ENCODE measurements at places on chromosomes 2 and 18.

GRCh38 chr2:27566628-27567027, 16.2 kb upstream of the ZNF512 start:
- no peak for DNase-seq

DNA sequence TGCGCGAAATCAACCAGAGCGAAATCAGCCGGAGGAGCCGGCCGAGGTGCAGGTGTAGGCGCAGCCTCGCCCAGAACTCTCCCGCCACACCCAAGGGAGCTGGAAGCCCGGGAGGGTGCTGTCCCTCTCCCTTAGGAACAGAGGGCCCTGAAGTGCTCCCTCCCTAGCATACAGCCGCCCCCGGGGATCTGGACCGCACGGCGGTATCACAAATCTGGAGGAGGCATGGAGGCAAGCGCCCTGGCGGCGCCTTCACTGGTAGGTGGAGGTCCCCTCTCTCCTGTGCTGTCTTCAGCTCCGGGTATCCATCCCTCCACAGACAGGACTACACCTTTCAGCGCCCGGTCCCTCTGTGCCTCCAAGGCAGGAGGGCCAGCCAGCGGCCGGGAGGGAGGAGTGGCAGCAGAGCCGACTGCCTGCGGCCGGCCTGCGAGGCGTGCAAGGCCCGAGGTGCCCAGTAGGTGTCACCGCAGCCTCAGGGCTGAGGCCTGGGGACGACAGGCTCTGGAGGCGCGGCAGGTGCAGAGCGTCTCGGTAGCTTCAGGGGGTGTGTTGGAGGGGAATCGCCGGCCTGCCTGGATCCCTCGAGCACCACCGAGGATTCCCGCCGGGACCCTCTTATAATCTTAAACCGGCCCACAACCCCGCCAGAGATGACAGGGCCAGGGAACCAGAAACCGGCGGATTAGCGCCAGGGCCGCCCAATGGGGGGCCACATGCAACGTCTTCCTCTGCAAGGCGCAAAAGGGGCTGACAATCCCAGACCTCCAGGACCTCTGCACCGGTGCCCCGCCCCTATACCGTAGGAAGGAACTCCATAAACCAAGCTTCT, 2.8 kb downstream of the IHH start:
- peak; percentile 64 for DNase-seq

- no peak for DNase-seq
Measured at GRCh38 chr18:31450409-31450808, 2.9 kb downstream of the DSG3 start.

GRCh38 chr2:127220102-127220767, at the start of gene CYP27C1:
TSS of gene CYP27C1 (minus strand) at chr2:127220299. CDS start at chr2:127220270, 29 bp downstream.
- no peak for DNase-seq

DNA sequence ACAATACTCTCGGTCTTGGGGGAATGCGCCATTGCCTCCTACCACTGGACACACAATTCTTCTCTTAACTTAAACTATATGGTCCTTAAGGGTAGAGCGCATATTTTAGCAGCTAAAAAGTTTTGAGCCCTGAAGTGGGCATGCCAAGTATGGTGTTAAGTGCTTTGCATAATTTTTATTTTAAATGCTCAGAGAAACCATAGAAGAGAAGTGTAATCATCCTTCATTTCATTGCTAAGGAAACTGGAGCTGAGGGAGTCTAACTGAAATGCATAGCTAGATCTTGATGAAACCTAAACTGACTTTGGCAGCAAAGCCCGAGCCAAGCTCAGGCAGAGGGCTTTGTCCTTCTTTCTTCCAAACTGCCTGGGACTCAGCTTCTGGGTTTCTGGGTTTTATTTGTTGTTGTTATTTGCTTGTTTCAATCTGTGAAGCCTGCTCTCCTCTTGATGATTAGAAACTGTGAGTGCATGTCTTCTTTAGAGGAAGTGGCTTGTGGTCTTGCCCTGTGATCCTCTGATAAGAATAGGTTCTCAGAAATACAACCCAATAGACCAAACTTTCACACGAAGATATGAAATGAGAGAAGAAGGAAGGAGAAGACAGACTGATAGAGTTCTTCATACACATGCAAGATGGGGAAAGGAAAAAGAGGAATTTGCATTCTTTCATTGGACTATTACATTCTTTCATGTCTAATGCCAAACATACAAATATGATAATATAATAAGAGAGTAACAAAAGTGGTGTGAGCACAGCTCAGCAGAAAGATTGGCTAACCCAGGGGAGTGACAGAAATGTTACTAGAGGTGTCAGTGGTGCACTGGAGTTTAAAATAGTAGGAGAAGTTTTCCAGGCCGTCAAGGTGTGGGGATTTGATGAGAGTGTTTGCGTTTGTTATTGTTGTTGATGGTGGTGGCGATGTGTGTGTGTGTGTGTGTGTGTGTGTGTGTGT, 7.5 kb upstream of the RNF144A start:
- DNase-seq: no peak

DNA sequence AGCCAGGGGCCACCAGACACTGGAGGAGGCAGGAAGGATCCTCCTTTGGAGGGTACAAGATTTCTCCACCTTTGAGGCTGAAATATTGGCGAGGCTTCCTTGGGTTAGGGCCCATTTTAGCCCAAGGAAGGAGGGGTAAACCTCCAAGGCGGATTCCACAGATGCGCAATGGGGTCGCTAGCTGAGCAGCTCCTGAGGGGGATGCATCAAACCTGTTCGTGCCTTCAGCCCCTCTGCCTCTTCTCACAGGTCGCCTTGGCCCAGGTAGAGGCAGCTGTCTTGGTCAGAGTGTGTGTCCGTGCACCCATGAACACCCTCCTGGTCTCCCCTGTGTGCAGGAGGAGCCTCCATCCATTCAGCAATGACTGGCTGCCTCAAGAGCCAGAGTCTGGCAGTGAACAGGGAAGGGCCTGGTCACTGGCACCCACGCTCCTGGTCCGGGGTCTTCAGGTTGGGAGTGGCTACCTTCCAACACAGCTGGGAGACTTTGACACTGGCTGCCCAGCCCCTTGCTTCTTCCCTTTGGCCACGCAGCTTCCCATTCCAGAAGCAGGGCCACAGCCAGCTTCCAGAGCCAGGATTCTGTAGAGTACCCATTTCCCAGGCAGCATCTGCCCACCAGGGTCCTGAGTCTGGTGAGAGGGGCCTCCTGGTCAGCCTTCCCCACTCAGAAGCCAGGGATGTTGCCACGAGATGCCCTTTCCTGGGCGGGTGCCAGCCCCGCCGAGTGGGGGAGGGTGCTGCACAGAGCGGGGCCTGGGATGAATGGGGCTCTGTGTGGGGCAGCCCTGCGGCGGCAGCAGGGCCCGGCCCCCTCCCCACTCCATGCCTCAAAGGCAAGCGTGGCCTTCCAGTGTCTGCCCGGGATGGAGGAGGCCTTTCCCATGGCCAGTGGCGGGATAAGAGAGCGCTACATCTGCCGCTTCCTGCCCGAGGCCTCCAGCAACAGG, 95.8 kb upstream of the GPC1 start:
- DNase-seq: no peak

GRCh38 chr2:25938345-25938744, 44.0 kb downstream of the KIF3C start:
- no peak for DNase-seq

- DNase-seq: peak; percentile 53
Measured at GRCh38 chr2:121596221-121597080, 52.8 kb downstream of the CLASP1 start.

GRCh38 chr2:64122358-64122757, 21.9 kb downstream of the PELI1 start:
- no peak for DNase-seq

DNA sequence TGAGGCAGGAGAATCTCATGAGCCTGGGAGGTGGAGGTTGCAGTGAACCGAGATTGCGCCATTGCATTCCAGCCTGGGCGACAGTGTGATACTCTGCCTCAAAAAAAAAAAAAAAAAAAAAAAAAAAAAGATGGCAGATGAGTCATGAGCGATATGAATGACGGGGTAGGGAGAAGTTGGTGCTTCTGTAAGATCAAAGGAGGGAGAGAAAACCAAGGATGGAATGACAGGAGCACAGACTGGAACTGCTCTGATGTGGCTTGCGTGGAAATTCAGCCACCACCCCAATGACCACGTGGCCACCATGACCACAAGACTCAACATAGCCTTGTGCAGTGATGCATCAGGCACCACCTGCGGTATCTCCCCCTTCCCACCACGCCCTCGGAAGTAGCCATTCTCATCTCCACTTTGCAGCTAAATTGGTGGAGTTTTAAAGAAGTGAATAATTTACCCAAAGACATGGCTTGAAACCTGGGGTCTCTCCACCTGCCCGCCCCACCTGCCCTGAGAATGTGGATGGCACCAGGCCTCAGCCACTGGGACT, 96.0 kb downstream of the ACKR3 start:
- no peak for DNase-seq

DNA sequence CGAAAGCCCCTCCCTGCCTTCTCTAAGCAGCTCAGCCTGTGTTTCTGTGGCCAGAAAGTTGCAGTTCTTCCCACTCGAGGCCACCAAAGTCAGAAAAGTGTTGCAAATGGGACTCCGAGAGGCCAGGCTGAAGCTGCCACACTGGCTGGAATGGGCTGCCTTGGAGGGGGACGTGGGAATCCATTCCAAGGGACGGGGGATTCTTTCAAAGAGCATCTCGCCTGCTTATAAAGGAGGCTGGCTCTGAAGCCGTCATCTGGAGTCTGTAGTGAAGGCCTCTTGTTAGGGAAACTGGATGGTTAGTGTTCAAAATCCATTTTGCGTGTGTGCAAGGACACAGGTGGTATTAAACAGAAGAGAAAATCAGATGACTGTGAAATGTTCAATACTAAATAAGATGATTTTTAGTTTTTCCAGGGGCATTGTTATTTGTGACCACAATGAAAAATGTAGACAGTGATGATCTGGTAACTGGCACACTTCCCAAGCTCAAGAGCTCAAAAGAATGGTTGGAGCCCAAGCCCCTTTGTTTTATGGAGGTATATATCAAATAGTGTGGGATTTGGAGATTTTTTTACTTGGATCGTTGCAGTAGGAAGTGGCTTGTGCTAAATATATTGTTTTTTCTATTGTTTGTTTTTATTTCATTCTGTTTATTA, 782 bp downstream of the FAM228B start:
- no peak for DNase-seq

DNA sequence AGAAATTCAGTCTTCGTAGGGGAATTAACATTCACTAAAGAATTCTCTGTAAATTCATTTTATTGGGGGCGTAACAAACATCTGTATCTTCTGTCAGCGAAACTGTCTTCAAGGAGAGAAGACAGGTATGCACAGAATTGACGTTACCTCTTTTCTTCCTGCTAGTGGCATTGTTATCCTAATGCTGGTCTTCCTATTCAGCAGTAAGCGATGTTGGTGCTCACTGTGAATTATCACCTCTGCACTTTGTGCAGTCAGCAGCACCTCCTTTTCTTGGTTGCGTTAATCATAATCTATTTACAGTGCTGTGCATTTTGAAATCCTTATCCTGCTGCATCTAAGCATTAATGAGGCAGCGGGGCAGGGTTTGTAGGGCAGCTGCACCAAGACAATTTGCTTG, 362.3 kb downstream of the SLC4A3 start:
- DNase-seq: no peak

- peak; percentile 86 for DNase-seq
Measured at GRCh38 chr2:176653479-176654443, 384.5 kb downstream of the MTX2 start.

DNA sequence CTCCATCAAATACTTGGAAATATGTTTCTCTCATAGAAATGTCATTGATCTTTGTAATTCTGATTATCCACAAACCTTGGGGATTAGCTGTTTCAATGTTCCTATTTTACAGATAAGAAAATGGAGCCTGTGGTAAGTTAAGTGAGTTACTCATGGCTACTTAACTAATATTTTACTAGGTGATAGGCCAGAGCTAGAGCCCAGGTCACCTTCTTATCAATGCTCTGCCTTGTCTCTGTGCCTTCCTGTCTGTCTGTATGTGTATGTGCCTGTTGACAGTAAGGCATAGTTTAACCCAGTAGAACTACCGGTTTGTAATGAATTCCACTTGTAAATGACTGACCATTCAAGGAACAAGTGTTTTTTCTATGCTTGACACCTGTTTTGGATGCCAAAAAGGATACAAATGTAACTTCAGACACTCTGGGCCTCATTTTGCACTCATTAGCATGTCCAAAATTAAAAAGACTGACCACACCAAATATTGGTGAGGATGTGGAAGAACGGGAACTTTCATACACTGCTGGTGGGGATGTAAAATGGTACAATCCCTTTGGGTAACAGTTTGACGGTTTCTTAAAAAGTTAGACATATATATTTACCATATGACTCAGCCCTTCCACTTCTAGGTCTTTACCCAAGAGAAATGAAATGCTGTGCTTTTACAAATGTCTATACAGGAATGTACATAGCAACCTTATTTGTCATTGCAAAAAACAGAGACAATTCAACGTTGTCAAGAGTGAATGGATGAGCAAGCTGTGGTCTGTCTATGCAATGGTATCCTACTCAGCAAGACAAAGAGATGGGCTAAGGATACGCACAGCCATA, 19.6 kb upstream of the IL1A start:
- no peak for DNase-seq

DNA sequence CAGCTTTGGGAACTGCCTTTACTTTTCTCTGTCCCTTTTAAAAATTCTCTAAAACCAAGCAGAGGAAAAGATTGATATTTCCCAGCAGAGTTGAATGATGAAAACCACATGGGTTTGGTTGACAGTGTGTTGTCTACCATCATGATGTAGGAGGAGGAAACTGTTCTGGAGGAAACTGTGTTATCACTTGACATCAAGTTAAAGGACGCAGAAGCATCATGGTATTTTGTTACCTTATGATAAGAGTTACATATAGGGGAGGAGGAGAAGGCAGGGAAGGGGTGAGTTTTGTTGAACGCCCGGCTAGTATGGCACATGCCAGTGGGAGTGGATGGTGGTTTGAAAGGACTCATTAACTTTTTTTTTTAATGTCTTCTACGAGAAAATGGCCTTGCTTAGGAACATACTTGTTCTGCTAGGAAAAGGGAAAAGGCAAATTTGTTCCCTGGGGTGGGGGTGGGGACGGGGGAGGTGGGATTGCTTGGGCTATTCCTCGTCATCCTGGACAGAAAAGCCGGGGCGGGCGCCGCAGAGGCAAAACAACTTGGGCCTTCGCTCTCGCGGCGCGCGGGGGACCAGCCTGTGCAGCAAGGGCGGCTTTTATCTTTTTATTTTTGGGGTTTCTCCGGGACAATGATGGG, 766 bp downstream of the TMEM17 start:
- no peak for DNase-seq

GRCh38 chr2:53467467-53468180, 300.0 kb upstream of the CHAC2 start:
- DNase-seq: no peak

GRCh38 chr2:149314687-149315086, 15.7 kb upstream of the LYPD6 start:
- DNase-seq: peak; percentile 8

DNA sequence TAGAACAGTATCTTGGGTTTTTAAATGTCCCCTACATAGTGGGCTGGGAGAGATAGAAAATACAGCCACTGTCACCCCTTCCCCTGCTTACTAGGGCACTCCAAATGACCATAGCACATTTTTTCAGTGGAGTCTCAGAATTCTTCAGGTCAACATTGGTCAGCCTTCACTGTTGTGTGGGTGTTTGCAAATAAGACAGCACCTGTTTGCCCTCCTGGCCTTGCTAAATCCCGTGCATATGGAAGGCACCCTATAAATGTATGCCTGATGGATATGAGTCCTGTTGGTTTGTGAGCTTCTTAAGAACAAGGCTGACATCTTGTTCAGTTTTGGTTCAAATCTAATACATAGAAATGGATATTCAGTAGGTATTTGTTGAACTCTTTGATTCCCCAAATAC, 12.5 kb downstream of the ITGA6 start:
- no peak for DNase-seq
